MM.1S (cell line): ENCODE measurements at places on chromosomes 5 and 9.
A peak's percentile ranks its signal among the peaks of the same experiment; 100 is the strongest.

GRCh38 chr9:127455324-127455992 is 4.1 kb downstream of the LRSAM1 start:
- no peak for DNase-seq

GRCh38 chr9:88084357-88085183 is 53.7 kb downstream of the SPATA31C2 start:
- DNase-seq, result no peak

- DNase-seq, result peak; percentile 57
These were observed 12.2 kb upstream of the HSPB3 start for GRCh38 chr5:54443270-54443669.

DNA sequence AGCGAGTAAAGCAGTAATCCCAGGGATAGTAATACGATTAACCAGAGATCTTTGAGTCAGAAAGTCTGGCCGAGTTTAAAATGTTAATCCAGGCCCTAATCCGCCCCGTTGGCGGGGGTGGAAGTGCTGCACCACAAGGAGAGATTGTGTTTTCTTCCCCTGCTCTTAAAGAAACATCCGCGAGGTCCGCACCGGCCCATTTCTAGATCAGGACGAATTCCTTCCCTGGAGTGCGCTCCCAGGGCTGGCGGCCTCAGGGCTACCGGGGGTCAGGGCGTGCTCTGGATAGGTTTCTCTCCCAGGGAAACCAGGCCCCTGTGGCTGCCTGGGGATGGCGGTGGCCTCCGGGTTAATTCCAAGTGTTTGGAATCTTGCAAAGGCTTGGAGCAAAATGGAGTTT is 9.3 kb upstream of the NEUROG1 start:
- DNase-seq, result no peak

GRCh38 chr9:79616013-79616412 is 44.2 kb downstream of the TLE4 start:
- DNase-seq, result no peak

GRCh38 chr9:36858805-36859375 is 175.2 kb downstream of the PAX5 start:
- DNase-seq, result no peak

GRCh38 chr5:13558408-13558807 is 386.1 kb downstream of the DNAH5 start:
- DNase-seq, result no peak

DNA sequence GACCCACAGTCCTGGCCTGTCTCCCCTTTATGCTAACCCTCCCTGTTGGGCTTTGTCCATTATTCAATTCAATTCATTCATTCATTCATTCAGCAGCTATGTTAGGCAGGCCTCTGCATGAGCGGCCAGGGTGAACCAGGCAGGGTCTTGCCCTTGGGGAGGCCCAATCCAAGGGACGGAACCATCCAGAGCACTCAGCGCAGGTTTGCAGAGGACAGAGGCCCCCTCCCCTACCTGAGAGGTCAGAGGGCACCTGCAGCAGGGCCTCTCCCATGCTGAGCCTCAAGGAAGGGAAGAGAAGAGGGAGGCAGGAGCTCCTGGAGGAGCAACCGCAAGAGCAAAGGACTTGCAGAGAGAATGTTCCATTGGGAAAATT is 61.4 kb downstream of the C9orf50 start:
- DNase-seq, result no peak

- DNase-seq, result no peak
These were observed 467.0 kb downstream of the HTR1A start for GRCh38 chr5:63495225-63495624.

DNA sequence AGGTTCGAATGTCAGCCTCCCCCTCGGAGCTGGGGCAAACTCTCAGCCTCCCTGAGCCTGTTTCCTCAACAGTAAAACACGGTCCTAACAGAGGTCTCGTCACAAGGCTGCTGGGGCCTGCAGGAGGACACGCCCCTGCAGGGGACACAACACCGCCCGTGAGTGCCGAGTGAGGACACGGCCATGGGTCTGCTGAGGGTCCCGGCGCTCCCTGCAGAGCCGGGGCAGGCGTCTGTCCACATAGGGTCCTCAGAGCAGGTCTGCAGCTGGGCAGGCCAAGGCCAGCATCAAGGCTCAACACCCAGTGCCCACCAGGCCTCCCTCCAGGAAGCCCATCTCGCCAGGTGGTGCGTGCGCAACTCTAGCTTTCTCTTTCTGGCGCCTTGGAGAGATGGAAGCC is 125.2 kb downstream of the VAV2 start:
- no peak for DNase-seq

DNA sequence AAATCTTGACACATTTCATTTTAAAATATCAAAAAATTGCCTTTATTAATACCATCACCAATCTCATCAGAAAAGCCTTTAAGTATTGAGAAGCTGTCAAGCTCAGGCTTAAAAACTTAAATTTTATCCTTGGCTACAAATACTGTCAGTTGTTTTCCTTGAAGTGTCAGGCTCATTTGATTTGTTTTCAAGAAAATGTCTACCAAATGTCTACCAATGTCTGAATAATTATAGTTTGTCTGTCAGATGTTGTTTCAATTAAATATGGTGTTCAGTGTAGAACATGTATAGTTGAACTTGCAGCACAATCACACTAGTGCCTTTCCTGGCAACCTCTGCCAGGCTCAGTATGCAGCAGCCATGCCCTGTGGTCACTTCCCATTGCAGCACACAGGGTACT is 455.2 kb upstream of the ADAMTS16 start:
- DNase-seq, result no peak

DNA sequence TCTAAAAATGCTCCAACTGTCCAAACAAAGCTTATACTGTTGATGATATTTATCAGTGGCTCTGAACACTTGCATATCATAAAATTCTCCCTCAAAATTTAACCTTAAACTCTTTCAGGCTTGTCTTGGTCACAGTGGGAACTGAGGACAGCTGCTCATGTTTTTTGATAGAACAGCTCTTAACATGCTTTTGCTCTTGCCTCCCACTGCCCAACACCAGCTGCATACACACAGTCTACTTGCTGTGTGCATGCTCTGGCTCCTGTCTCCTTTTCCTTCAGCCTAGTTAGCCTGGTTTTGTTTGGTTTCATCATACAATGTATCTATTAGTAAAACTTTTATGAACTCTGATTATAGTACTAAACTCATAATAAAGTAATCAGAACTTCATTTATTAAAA is 64.6 kb downstream of the GHR start:
- DNase-seq, result no peak

GRCh38 chr9:38035873-38036272 is 33.2 kb downstream of the SHB start:
- DNase-seq, result no peak

- DNase-seq, result no peak
These were observed 91.4 kb downstream of the JAKMIP2 start for GRCh38 chr5:147691130-147691529.

GRCh38 chr9:26243726-26244125 is 565.5 kb upstream of the TUSC1 start:
- no peak for DNase-seq

DNA sequence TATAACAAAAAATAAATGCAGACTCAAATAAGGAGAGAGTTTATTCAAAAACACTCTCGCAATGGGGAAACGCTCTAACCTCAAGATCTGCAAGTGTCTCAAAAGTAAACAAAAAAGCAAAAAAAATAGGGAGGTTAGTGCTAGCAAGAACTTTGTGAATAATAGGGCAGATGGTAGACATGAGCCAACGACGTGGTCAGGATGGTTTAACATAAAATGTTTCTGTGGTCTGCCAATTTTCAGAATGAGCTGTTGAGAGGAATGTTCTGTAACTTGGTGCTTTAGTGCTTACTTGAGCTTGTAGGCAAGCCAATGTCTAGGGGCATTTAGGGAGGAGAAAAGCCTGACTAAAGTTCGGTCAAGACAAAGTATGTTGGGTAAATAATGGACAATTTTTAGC is 1813.9 kb upstream of the CDH6 start:
- peak; percentile 76 for DNase-seq

DNA sequence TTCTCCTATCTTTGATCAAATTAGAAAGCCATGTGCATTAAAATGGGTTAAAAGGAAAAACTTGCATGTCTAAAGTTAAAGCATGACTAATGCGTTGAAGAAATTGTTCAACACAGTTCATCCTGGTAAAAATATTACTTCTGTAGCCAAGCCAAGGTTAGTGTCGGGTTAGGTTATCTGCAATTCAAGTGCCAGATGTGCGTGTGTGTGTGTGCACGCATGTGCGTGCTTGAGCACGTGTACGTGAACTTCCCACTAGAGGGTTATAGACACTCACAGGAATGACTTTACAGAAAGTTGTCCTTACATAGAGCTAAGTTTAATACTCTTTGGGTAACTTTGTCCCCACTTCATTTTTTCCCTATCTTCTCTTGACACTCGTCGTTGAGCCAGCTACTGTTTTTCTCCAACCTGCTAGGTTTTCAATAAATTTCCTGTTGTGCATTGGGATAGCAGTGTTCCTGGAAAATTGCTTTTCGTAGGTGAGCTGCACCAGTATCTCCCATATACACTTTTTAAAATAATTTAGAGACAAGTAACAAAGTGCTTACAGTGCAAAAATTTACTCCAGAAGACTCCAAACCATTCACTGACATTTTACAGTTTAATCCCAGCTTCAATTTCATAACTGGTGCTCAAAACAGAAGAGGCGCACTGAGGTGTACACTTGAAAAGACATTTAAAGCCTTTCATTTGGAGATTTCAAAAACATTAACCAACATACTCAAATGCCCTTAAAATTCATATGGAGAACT is 353.8 kb downstream of the NFIB start:
- no peak for DNase-seq

- no peak for DNase-seq
These were observed 67.2 kb downstream of the KIF4B start for GRCh38 chr5:155080721-155081120.

DNA sequence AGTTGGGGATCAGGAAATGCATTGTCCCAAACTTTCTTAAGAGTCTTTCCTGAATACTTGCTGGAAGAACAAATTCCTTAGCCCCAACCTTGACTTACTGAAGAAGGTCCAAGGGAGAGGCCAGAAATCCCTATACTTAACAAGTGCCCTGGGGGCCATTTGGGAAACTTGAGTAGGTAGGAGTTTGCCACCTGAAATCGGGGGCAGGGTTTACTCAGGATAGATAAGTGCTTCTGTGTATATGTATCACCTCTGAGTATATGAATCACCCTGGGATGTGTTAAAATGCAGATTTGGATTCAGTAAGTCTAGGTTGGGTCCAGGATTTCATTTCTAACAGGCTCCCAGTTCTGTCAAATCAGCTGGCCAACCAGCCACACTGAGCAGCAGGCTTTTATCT is 47.9 kb upstream of the MYO10 start:
- DNase-seq, result no peak

DNA sequence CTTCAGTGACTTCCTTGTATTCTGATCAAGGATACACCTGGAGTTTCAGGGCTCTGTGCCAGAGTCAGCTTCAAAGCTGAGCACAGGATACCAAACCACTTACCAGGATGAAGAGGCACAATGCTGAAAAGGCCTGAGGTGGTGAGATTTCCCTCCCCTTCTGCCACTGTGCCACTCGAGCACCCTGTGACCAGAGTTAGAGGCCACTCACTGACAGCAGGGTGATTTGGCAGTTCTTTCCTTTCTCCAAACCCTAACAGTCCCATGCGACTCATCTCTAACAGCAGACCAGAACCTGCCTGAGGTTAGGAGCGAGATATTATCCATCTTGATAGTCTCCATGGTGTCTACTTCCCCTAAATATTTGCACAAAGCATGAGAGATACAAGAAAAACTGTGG is 1.8 kb downstream of the PLGRKT start:
- no peak for DNase-seq

- peak; percentile 35 for DNase-seq
These were observed 56.3 kb upstream of the GPBP1 start for GRCh38 chr5:57117596-57117995.

DNA sequence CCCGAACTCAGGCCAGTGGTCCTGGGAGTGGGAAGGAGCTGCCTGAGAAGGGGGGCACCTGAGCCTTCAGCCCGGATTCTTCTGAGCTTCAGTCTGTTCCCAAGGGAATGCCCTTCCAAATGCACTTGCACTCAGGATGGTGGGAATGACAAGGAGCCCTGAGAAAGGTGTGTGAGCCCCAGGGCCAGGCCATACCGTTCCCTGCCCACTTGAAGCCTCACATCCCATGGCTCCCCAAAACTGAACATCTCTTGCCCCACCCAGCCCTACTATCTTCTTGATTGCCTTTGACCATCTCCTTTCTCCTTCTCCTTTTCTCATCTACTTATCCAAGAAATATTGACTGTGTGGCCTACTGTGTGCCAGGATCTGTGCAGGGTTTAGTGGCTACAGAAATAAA is 84.4 kb upstream of the HSPA9 start:
- DNase-seq, result no peak

DNA sequence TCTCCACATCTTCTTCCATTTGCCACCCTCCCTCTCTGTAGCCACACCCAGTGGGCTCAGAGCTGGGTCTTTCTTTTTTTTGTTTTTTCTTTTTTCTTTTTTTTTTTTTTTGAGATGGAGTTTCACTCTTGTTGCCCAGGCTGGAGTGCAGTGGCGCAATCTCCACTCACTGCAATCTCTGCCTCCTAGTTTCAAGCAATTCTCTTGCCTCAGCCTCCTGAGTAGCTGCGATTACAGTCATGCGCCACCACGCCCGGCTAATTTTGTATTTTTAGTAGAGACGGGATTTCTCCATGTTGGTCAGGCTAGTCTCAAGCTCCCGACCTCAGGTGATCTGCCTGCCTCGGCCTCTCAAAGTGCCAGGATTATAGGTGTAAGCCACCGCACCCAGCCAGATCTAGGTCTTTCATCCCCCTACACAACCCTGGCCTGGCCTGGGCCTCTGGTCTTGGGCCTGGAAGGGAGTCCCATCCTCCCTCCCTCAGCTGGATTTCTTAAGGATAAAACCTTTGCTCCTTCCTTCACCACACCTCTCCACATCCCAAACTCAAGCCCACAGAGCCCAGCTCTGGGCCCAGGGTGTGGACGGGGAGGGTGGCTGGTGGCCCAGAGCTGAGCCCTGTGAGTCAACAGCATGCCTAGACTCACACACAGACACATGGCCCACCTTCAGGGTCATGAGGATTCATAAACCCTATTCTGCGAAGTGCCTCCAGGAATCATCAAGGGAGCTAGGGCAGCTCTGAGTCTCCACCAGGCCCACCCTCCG is 18.8 kb upstream of the KCNIP1 start:
- DNase-seq, result no peak

DNA sequence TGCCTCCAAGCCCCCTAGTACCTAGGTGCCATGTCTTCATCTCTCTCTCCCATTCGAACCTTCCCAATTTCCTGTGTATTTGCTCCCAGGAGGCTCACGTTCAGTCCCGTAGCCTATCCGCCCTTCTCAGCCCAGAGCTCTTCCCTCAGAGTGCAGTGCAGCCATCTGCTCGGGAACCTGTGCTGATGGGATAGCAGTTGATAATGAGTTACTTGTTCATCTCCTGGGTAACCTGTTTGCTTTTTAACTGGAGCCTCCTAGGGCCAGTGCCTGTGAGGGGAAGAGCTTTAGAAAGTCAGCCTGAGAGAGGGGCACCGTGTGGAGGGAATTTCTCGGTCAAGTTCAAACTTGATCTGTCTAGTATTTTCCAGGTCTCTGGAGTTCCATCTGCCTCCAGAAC is 229.8 kb upstream of the IL12B start:
- DNase-seq, result no peak
